Naive thymus-derived CD4-positive, alpha-beta T cell (primary cell): ENCODE measurements at places on chromosomes 11 and 22. TPM values are rescaled to one million over a fixed set of nuclear protein-coding genes. Genes with fewer than 3 reads are reported as not detected.

Gene OR52N1
- not detected for total RNA-seq

- DNase-seq = no peak
These were observed 90.9 kb downstream of the NAV2 start for GRCh38 chr11:19803506-19803998.

- DNase-seq = no peak
These were observed 28.2 kb downstream of the LRRC10B start for GRCh38 chr11:61536676-61537270.

DNA sequence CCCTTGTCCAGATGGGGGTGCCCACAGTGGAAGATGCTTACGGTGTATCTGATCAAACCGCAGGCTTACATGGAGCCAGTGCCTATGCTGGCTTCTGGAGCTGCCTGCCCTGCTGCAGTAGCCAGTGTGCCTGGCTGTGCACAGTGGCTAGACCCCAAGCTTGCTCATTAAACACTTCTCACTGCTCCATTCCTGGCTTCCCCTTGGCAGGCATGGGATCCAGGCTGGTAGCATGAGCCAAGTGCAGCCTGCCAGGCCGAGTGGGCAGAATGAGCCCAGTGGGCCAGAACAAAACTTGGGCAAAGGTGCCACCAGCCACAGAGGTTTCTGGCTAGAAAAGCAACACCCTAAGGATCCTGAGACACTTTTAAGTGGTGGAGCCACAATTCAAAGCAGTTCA, 55.4 kb upstream of the B3GNT6 start:
- no peak for DNase-seq
